Stimulated activated CD4-positive, alpha-beta T cell treated with anti-CD3 and anti-CD28 coated beads, Interleukin-4, amount 100 ng/mL, for 24 hours (primary cell): ENCODE measurements at places on chromosomes 4 and X.

DNA sequence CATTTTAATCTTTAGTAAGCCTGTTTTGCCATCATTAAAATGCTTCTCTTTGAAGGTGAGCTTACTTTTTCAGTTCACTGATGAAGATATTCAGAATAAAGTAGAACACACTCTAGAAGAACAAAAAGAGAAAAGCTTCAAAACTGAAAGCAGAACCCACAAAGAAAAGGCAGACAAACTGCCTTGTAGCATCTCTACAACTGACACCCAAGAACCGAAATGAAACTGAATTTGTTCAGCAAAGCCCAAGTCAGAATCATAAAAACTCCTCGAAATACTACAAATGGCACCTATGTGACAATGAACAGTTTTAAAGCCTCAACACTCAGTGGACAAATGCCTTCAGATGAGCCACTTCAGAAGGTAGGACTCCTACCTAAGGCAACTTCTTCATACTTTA is 83.6 kb downstream of the MAML3 start:
- DNase-seq, result no peak

- no peak for DNase-seq
Observed at GRCh38 chrX:50770702-50771101, 43.3 kb downstream of the SHROOM4 start.

DNA sequence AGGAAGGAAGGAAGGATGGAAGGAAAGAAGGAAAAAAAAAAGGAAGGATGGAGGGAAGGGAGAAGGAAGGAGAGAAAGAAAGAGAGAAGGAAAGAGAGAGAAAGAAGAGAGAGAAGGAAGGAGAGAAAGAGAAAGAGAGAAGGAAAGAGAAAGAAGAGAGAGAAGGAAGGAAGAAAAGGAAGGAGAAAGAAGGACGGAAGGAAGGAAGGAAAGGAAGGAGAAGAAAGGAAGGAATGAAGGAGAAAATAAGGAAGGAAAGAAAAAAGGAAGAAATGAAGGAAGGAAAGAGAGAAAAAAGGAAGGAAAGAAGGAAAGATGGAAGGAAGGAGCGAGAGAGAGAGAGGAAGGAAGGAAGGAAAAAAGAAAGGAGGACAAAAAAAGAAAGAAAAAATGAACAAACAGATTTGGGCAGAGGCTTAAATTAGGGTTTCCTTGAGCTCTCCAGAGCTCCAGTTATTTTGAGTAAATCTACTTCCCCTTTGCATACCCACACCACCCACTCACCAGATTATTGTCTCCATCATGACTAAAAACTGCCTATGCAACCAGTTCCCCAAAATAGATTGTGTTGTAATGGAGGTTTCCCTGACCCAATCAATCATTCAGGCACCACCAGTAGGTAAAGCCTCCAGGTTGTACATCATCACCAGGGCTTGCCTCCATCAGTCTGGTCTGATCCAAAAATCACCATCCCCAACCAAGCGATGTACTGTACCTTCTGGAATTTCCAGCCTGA is 1722.9 kb upstream of the PCDH10 start:
- no peak for DNase-seq

DNA sequence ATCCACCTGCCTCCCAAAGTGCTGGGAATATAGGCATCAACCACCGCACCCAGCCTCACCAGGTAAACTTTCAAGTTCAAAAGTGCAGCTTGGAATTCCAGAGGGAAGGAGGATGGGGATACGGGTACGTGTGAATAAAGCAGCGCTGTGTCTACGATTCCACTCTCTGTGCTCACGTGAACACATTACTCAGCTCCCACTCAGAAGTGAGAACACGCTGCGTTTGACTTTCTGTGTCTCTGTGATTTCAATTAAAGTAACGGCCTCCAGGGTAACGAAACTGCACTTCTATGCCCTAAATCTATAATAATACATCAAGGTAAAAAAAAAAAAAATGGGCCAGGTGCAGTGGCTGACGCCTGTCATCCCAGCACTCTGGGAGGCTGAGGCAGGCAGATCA is 8.4 kb upstream of the ASMT start:
- DNase-seq, result no peak

DNA sequence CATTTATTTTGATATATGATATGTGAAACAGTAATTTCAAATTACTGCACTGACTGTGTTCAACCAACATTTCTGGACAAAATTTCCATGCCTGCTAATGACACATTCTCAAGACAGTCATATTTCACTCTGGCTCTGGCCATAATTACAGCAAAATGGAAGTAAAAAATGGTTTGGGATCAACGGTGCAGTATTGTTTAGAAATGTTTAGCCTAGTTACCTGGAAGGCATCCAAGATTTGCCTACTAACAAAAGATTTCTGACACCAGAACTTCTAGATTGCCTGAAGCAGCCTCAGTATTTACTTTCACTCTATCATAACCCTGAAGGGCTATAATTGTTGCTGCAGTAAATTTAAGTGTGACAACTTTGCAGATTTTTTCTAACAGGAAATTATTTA is 416.3 kb downstream of the PCDH10 start:
- DNase-seq, result no peak
